ENCODE measurements at places on chromosomes 11 and 22.

- no peak for DNase-seq
Measured at GRCh38 chr11:2211113-2211971, 39.7 kb upstream of the TH start.

GRCh38 chr11:95849087-95849825 lies 59.0 kb downstream of the CEP57 start:
- peak; percentile 15 for DNase-seq

- no peak for DNase-seq
Measured at GRCh38 chr22:46549971-46550641, 12.7 kb upstream of the CELSR1 start.

DNA sequence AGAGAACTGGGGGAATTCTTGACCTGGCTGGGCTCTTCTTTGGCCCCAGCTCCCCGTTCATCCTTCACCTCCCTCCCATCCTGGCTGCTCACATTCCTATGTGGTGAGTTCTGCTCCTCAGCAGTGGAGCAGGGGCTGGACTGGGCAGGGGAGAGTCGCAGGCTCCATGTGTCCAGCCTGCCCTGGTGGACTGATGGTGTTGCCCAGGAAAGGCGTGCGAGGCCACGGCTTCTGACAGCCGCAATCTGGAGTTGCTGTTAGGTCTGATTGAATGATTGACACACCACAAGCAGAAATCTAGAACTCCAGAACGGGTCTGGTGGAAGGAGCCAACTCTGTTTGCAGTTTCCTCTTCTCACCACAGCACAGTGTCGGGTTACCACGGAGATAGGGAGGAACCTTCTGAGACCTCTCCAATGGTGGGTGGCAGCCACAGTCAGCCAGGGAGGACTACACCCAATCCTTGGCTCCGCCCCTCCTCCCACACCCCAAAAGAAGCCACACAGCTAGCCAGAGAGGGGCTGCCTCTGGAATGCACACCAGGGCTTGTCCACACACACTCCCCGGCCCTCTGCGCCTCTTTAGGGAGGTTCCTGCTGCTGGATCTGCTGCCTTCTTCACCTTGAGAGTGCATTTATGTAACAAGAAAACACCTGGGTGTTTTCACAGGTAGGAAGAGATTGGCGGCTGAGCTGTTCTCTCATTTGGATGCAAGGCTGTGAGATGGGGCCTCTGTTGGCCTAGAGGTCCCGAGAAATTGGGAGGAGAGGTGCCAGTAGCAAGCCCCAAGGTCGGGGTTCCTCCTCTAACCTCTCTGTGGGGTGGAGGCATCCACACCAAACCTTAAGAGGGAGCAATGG lies 56.4 kb upstream of the CD44 start:
- peak; percentile 94 for DNase-seq

DNA sequence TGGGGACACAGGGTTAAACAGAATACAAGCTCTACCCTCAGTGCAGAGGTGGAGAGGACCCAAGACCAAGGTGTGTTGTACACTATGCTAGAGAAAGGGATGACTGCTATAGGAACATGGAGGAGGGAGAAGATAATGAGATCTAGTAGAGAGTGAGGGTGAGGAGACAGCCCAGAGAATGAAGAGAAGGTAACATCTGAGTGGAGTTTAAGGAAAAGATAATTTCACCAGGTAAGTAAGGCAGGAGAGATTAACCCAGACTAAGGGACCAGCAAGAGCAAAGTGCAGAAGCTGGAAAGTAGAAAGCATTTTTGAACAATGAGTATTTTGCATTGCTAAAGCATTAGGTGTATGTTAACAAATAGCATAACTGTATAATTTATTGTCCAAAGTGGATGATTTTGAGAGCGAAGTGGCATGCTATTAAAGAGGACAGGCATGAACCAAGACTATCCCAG lies 128.8 kb downstream of the RASSF10 start:
- DNase-seq = no peak

DNA sequence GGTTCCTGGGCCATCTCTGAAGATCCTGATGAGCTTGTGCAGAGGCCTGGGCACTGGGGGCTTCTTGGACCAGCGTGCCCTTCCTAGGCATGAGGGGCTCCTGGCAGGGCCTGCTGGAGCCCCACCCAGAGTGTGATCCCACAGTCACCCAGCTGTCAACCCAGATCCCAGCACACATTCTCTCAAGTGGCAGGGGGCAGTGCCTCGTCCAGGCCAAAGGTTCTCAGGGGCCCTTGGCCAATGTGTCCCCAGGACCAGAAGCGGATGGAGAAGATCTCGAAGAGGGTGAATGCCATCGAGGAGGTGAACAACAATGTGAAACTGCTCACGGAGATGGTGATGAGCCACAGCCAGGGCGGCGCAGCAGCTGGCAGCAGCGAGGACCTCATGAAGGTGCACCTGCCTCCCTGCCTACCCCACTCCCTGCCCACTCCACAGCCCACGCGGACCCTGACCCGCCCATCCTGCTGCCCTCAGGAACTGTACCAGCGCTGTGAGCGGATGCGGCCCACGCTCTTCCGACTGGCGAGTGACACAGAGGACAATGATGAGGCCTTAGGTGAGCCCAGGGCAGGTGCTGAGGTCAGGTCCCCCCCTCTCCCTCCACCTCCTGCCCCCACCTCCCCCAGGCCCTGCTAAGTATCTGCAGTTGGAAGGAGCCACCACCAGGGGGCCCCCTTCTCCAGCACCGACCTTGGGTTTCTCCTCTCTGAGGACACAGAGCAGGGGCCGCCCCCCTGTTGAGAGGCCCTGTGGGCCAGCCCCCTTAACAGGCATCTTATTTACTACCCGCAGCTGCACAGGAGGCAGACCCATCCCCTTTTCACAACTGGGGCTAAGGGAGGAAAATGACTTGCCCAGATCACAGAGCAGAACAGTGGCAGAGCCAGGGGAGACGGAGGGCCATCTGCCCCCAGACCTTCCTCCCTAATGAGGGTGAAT lies 14.7 kb downstream of the GGA1 start:
- DNase-seq = peak; percentile 83

- DNase-seq = peak; percentile 53
Measured at GRCh38 chr11:61791737-61792309, 576 bp downstream of the TMEM258 start.

GRCh38 chr11:72511393-72512047 lies 77.2 kb upstream of the CLPB start:
- no peak for DNase-seq

GRCh38 chr11:46890665-46891064 lies 27.7 kb downstream of the LRP4 start:
- DNase-seq = no peak

GRCh38 chr11:96017856-96018255 lies 93.9 kb upstream of the MTMR2 start:
- DNase-seq = no peak

DNA sequence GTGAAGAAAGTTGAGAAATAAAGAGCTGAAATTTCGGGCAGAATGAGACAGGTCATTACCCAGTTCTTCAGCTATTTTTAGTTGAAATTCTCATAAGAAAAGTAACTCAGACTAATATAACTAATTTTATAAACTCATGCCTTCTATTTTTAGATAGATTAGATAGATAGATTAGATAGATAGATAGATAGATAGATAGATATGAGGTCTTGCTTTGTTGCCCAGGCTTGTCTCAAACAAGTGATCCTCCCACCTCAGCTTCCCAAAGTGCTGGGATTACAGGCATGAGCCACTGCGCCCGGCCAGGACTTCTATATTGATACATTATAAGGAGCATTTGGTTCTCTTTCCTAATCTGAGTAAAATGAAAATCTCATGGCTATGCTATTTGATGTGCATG lies 26.9 kb upstream of the OR8G1 start:
- DNase-seq = no peak
